Mesendoderm (in vitro differentiated cells): ENCODE measurements at places on chromosomes 12 and 14.

GRCh38 chr12:6096527-6096926, 27.9 kb downstream of the VWF start:
- DNase-seq = no peak
- H3K27ac ChIP-seq = no peak overlapping the region
- peaks cover 6% of the 10 kb centered on the region for H3K4me1 ChIP-seq
- no peaks in the 10 kb centered on the region for H3K27me3 ChIP-seq
- no peaks in the 10 kb centered on the region for H3K36me3 ChIP-seq
- H3K4me3 ChIP-seq = no peak overlapping the region

DNA sequence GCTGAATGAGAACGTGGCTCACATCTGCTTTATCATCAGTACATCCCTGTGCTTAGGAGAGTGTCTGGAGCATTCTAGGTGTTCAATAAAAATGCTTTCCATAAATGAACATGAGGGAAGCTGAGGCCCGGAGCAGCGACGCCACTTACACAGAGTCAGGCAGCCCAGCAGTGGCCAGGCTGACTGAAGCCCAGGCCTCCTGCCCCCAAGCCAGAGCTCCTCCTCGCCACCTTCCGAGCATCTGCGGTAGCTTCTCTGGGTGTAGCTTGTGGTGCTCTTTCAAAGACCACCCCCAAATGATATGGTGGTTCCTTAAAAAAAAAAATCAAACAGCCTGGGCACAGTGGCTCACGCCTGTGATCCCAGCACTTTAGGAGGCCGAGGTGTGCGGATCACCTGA, 88.8 kb downstream of the FBXL14 start:
- H3K27me3 ChIP-seq = no peaks in the 10 kb centered on the region
- H3K4me3 ChIP-seq = no peak overlapping the region
- no peak overlapping the region for H3K27ac ChIP-seq
- DNase-seq = no peak
- H3K4me1 ChIP-seq = no peaks in the 10 kb centered on the region

GRCh38 chr14:24818058-24818822, 184.2 kb upstream of the GZMB start:
- no peak overlapping the region for H3K4me3 ChIP-seq
- no peaks in the 10 kb centered on the region for H3K27me3 ChIP-seq
- no peaks in the 10 kb centered on the region for H3K4me1 ChIP-seq
- no peaks in the 10 kb centered on the region for H3K36me3 ChIP-seq
- no peak for DNase-seq

DNA sequence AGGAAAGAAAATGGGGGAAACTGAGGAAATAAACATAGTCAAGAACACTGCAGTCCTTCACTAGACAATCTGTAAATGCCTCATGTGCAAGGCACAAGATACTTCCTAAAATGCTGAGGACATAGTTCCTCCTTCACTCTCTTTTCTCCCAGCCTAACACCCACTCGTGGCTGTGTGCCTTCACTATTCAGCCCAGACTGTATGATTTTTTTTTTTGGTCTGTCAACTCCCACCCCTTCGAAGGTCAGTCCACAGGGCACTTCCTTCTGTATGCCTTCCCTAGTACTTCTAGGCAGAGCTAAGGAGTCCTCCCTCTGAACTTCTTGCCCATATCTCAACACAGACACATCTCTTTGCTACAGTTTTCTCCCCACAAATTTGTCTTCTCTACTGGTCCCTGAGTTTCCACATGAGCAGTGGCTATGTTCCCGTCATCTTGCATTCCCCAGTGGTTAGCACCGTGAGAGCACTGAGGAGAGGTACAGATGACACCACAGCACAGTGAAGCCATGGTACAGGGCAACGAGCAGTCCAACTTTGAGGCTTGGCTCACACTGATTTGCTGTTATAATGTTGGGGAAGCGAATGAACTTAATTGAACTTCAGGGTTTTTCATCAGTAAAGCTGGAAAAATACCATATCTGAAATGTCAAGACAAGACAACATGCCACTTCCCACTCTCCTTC, 24.1 kb upstream of the SYCP3 start:
- H3K36me3 ChIP-seq = no peaks in the 10 kb centered on the region
- H3K4me1 ChIP-seq = no peaks in the 10 kb centered on the region
- no peak overlapping the region for H3K27ac ChIP-seq

GRCh38 chr12:124126950-124127655, 154.1 kb downstream of the ZNF664 start:
- H3K4me1 ChIP-seq = peaks cover 10% of the 10 kb centered on the region
- no peaks in the 10 kb centered on the region for H3K36me3 ChIP-seq
- H3K27me3 ChIP-seq = no peaks in the 10 kb centered on the region
- no peak for DNase-seq

DNA sequence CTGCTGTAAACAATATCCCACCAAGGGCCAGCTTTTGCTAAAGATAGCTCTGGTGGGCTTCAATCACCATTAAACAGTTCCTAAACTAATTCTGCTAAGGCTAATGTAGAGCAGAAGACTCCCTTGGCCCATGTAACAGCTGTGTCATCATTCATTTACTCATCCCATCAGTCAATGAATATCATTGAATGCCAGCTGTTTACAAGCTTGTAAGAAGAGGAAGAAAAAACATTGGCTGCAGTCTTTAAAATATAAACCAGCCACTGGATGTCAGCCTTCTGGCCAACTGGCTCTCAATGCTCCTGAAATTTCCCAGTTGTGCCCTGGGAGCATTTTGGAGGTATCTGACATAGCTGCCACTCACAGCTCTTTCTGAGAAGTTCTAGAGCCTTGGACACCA, 18.0 kb upstream of the MAP3K9 start:
- no peaks in the 10 kb centered on the region for H3K36me3 ChIP-seq
- peaks cover 3% of the 10 kb centered on the region for H3K4me1 ChIP-seq
- H3K27ac ChIP-seq = no peak overlapping the region
- no peaks in the 10 kb centered on the region for H3K27me3 ChIP-seq
- DNase-seq = no peak
